ENCODE measurements at places on chromosomes 7 and 10. TPM values are rescaled to one million over a fixed set of nuclear protein-coding genes. Genes with fewer than 3 reads are reported as not detected.

GRCh38 chr10:3045471-3046209, 21.7 kb upstream of the PFKP start:
- no peak for DNase-seq

GRCh38 chr10:72002354-72003295, 38.4 kb downstream of the CHST3 start:
- no peak for DNase-seq

DNA sequence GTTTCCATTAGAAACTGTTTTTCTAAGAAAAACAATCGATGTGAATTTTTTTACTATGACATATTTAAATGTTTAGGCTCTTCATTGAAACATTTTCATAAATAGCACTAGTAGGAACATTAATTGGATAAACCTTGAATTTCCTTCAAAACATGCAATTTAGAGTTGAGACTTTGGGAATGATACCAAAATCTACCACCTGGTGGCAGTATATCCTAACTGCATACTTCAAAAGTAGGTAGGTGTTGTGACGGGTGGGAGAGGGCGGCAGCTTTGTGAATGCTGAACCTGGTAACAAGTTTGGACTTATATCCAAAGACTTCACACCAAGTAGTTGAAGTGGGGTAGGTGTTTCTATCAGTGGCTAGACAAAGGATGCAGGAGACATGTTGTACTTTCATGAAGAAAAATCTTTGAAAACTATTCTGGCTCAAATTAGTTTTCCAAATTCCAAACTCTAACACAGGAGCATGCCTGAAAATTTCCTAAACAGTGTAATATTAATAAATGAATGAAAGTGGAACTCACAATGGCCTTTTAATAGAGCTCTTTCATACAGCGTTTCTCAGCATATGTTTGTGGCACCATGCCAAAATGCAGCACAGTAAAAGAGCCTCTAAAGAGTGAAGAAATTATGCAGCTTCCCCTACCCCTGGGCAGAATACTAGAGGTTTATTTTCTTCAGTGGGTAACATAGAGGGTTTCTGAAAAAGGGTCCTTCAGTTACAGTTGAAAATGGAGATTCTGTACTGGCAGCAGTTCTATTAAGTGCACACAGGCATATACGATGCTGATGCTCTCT, 201.0 kb upstream of the TPK1 start:
- DNase-seq, result peak; percentile 58

DNA sequence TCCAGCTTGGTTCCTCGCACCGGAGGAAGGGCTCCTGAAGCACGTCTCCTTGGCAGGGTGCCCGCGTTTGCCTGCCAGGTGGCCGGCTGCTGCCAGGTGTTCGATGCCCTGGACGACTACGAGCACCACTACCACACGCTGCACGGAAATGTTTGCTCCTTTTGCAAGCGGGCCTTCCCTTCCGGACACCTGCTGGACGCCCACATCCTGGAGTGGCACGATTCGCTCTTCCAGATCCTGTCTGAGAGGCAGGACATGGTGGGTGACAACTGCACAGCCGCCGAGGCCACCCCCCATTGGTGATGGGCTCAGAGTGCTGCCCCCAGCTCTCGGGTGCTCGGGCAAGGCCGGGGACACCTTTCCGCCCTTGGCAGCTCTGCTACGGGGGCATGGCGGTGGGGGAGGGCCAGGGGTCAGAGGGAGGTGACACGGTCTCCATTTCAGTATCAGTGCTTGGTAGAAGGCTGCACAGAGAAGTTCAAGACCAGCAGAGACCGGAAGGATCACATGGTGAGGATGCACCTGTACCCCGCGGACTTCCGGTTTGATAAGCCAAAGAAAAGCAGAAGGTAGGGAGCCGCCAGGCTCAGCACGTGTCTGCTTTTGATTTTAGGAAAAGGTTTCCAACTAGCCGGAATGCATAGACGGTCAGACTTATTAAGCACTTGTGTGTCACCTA, 1.1 kb downstream of the ZNF511 start:
- DNase-seq, result no peak

DNA sequence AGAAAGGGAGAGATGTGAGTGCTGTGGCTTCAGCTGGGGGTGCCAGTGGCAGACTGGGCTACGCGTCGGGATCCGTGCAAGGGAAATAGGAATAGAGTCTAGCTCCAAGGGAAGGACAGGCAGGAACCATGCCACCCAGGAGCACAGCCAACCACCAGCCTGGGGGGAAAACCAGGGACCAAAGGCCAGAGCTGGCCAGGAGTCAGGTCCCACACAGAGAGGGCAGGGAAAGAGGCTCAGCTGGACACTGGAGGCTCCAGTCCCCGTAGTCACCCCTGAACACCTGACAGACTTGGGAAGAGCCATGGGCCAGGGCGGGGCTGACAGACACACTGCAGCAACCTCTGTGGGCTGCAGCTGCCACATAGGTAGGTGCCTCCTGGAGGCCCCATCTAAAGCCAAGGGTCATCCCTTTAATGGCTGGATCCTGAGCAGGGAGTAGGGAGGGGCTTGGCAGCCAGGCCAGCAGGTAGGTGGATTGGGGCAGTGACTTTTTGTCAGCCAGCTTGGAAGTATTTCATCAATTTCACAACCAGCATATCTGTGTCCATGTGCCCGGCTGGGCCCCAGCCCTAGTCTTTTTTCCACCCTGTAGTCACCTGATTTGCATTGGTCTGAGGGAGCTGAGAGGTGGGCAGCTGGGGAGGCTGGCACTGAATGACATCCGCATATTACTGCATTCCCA, 163.2 kb downstream of the SH2D4B start:
- DNase-seq, result no peak

- no peak for DNase-seq
Observed at GRCh38 chr10:69800109-69800508, 1.6 kb upstream of the COL13A1 start.

- no peak for DNase-seq
Observed at GRCh38 chr7:23530405-23530804, 1.4 kb downstream of the TRA2A start.

DNA sequence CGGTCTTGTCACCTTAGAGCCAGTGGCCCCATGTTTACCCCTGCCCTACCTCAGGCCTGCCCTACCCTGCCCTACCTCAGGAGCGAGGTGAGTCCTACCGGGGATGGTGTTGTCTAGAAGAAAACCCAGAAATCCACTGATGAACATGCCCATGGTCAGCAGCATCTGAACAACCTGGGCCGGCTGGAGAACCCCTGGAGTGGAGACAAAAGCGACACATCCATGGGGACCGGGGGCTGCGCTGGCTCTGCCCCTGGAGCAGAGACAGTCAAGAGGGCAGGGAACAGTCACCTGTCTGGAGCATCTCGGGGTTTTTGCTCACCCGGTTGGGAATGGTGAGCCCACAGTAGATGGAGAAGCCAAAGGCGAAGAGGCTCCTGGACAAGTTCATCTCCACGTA, 36.3 kb downstream of the STRA8 start:
- DNase-seq, result no peak

DNA sequence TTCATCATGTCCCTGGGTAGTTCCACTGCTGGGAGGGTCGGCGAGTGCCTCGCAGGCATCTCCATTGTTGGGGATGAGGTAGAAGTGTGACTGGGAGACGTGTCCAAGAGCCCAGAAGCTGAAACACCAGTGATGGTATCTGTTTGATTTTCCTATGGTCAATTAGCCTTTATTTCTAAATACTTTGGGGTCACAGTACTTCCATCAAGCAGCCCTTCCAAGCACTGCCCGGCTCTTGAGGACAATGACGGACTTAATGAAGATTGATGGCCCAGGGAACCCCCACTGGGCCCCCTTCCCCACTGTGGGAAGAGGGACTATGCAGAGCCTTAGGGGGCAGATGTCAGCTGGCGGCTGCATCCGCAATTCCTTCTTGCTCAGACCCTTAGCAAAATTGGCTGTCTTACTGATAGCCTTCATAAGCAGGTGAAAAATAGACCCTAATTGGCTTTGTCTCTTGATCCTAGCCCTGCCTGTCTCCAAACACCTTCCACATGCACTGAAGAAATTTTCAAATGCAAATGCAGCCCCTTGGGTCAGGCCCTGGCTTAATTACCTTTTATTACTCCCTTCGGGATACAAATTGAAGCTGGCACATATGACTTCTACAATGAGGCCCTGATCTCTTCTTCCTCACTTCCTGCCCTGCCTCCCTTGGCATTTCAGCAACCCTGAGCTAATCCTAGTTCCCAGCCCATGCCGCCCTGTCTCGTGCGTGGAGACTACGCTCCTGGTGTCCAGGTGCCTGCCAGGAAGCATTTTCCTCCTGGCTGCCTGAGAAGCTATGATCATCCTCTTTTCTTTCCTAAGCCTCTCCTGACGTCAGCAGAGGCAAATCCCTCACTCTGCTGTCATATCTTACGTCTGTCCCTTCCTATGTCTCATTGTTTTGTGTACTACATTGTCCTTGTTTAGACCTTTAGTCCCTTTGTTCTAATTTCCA, 124.5 kb upstream of the GDF10 start:
- DNase-seq, result no peak

DNA sequence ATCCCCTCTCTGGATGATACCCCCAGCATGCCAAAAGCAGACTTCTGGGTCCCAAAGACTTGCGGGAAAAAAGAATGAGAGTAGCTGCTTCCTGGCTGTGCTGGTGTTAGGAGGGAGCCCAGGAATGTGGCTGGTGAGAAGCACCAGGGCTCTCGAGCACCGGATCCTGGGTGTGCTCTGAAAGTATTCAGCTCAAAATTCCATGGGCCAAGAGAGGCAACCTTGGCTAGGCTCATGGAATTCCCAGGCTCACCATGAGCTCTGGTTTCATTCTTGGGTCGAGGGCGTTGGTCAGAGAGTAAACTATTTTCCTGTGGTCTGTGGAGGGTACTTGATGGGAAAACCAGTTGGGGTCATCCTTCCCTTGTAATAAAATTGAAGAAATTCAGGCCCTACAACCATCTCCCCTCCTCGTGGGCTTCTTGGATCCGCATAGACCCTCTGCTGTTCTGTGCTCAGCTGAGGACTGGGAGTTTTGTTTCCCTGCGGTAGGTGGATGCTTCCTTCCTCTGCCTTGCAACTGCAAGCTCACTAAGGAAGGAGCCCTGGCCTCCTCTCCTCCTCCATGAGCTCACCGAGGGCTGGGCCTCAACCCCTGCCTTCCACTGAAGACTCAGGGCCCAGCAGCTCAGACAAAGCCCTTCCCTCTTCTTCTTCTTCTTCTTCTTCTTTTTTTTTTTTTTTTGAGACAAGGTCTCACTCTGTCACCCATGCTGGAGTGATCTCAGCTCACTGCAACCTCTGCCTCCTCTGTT, 34.5 kb upstream of the AQP1 start:
- DNase-seq, result no peak

DNA sequence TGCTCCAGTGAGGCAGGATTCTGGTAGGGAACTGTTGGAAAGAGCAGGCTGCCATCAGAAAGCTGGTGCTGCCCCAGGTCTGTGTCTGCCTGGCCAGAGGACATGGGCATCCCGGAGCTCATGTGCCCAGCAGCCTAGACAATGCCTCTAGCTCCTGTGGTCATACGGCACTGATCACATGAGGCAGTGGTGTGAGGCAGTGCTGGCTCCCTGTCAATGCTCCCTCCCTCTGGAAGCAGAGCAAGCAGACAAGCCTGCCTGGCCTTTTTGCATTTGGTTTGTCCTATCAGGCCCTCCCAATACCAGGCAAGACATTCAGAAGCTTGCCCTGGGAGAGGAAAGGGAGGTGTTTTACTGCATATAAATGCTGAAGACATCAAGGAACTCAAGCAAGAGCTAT, 19.5 kb upstream of the MMP21 start:
- no peak for DNase-seq

GRCh38 chr7:112981966-112982365, 104.7 kb downstream of the GPR85 start:
- DNase-seq, result no peak

GRCh38 chr7:45563401-45563800, 10.8 kb upstream of the ADCY1 start:
- no peak for DNase-seq

GRCh38 chr10:22803261-22803885, 89.0 kb upstream of the PIP4K2A start:
- no peak for DNase-seq

- no peak for DNase-seq
Observed at GRCh38 chr7:23445326-23445725, 25.0 kb downstream of the IGF2BP3 start.

DNA sequence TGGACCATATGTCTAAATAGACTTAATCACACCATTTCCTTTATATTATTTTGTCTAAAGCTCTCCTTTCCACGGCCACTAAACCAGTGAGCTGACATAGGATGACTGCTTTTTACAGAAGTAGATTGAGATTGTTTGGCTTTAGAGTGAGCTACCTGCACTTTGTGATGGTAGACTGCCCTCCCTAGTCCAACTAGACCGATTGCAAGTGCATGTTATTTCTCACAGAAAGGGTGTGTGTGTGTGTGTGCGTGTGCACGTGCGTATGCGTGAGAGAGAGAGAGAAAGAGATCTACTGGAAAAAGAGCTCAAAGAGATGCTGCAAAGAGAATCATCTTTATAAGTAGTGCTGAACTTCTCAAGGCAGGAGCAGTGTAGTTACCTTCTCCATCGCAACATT, 60.7 kb downstream of the VCL start:
- DNase-seq, result peak; percentile 21

TMEM176B gene
- polyA plus RNA-seq, result 21.7 TPM

GHITM gene
- polyA plus RNA-seq, result 164 TPM

PSMC2 gene
- 103 TPM for polyA plus RNA-seq

CALHM3 gene
- 0.09 TPM for polyA plus RNA-seq

NYAP1 gene
- 62.2 TPM for polyA plus RNA-seq

NEURL1 gene
- polyA plus RNA-seq, result 25.5 TPM

Data from spinal cord (tissue), 10 donors.